ENCODE measurements at places on chromosomes 2 and 18.

DNA sequence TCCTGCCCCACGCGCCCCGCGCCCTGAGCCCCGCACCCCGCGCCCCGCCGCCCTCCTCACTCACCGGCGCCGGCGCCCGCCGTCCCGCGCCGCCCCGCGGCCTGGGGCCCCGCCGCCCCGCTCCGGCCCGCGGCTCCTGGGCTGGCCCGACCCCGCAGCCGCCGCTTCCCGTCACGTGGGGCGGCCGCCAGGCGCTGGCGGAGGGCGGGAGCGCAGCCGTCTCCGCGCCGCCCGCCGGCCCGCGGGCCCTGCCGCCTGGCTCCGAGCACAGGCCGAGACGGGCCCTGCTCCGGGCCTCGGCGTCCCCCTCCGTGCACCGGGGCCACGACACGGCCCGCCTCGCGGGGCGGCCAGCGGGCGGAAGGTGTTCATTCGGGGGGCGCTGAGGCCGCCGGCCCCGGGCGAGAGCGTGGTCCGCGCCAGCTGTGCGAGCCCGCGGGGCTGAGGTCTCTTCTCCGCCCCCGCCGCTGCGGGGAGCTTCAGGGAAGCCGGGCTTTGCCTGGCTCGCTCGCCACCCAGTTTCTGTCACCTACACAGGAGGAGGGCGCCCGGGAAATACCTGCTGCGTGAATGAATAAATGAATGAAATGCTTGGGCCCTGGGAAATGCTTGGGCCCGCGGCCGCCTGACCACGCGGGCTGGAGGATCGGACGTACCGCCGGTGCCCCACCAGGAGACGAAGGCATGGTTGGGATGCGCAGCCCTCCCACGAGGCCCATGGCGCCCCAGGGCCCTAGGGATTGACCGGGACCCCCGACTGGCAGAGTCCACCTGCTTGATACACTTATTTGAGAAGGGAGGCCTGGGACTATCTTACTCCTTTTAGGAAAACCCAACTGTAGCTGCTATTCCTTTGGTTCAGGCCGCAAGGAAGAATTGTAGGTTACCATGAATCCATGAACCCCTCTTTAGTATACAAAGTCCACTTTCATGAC lies at the start of gene TGFBRAP1:
TSS of gene TGFBRAP1 (minus strand) at position 175 of the 935 bp plus-strand sequence. CDS start 21,434 bp downstream, outside the sequence.
- DNase-seq, result no peak

DNA sequence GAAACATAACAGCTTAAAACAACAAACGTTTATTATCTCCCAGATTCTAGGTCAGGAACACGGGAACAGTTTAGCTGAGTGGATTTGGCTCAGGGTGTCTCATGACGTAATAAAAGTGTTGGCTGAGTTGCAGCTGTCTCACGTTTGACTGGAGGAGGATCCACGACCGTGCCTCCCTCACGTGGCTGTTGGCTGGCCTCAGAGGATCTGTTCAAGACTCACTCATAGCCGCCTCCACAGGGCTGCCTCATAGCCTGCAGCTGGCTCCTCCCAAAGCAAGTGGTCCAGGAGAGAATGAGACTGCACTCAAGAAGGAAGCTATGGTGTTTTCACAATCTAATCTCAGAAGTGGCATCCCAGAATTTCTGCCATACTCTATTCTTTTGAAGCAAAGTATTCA lies 167.1 kb downstream of the RPRM start:
- no peak for DNase-seq

DNA sequence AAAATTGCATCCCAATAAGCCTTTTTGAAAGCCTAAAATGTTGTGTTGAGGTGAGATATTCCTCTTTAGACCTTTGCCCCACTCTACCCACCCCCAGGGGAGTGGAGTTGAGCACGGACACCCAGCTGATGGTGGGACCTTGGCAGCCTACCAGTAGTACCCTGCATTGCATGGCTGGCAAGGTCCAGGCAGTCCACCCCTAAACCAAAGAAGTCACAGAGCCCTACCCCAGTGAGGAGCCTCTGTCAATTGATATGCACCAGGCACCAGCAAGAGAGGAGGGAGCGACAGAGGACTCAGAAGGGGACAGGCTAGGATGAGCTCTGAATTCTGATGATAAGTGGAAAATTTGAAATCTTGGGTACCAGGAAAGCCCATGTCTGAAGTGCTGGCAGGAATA lies 38.6 kb downstream of the MARCO start:
- no peak for DNase-seq

GRCh38 chr2:60541056-60541651 lies 12.3 kb downstream of the BCL11A start:
- DNase-seq, result no peak

GRCh38 chr2:239229545-239230279 lies 171.1 kb downstream of the HDAC4 start:
- DNase-seq, result no peak

GRCh38 chr2:220424561-220424960 lies 797.1 kb downstream of the SLC4A3 start:
- no peak for DNase-seq

- no peak for DNase-seq
These were observed 27.3 kb downstream of the SPRED2 start for GRCh38 chr2:65404988-65405697.

DNA sequence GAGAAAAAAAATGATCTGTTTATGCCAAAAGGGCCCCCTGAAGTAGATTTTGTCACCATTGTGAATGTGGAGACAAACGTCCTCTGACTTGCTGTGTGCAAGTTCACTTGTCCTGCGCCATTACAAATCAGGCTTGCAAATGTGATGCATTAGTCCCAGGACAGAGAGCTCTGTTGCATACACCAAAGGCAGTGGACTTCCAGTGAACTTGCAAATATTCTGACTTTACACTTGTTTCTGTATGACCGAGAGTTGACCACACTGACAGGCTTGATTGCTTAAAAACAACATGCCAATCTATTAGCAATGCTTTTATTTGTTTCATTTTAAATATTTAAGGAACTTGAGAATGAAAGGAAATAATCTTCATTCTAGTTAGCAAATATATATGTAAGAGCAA lies 293.2 kb downstream of the PLCL1 start:
- no peak for DNase-seq

DNA sequence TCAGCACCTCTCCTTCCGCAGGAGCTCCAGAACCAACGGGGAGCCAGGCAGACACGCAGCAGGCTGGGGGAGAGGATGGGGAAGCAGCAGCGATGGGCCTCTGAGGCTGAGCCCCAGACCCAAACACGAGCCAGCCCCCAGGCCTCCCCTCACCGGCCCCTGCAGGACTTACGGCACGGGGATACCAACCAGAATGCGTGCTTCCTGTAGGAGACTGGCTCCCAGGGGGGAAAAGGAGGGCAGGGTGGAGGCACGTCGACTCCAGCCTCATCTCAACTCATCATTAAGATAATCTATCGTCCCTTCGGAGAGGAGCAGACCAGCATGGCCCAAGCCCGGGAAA lies 495.1 kb upstream of the MYT1L start:
- DNase-seq, result no peak

Data from astrocyte (in vitro differentiated cells and primary cell).